ENCODE measurements at places on chromosomes 3 and 15.
A peak's percentile ranks its signal among the peaks of the same experiment; 100 is the strongest.

GRCh38 chr15:80752204-80752603, 27.0 kb upstream of the CEMIP start:
- DNase-seq = no peak

- DNase-seq = peak; percentile 26
These were observed 8.8 kb downstream of the UBL7 start for GRCh38 chr15:74451861-74452835.

- DNase-seq = no peak
These were observed 571.2 kb upstream of the CFAP20DC start for GRCh38 chr3:59621037-59621436.

- no peak for DNase-seq
These were observed 18.7 kb upstream of the TOP2B start for GRCh38 chr3:25683410-25683809.

GRCh38 chr3:191169566-191169965, 29.5 kb upstream of the OSTN start:
- DNase-seq = no peak

GRCh38 chr3:177995381-177996085, 540.7 kb upstream of the KCNMB2 start:
- no peak for DNase-seq

DNA sequence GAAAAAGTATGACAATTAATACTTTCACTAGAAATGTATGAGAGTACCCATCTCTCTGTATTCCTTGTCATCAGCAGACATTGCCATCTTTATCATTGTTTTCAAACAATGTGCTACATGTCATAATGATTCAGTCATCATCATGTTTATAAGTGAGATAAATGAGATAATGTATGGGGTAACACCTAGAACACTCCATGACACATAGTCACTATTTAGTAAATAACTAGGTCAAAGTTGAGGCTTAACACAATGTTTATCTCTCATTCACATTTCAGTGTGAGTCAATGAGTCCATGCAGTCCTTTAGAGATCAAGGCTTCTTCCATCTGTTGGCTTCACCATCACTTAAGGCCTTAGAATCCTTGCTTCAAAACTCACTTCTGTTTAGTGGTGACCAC, 70.0 kb downstream of the NLGN1 start:
- DNase-seq = no peak

DNA sequence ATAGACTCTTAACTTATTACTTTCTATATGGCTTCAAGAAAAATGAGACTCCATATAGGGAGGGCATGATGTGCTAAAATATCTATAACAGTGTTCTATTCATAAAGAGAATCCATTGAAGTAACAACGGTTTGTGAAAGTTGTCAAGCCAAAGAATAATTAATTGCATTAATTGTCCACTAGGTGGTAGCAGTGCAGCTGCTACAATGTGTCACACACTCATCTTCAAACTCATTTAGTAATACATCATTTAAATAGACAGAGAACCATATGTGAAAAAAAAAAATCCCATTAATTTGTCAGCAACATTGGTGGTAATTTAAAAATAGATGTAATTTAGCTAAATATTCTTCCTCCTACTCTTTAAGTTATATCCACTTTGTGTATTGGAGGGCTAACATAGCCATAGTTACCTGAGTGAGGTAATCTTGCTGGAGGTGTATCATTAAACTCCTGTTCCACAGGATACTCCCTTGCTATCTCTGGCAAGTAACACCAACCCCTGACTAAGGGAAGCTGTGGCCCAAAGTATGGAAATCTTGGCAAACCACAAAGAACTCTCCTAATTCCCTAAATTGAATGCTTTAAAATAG, 3.7 kb upstream of the CPA3 start:
- DNase-seq = peak; percentile 1

- DNase-seq = no peak
These were observed 580.9 kb downstream of the EDEM1 start for GRCh38 chr3:5768281-5768945.

DNA sequence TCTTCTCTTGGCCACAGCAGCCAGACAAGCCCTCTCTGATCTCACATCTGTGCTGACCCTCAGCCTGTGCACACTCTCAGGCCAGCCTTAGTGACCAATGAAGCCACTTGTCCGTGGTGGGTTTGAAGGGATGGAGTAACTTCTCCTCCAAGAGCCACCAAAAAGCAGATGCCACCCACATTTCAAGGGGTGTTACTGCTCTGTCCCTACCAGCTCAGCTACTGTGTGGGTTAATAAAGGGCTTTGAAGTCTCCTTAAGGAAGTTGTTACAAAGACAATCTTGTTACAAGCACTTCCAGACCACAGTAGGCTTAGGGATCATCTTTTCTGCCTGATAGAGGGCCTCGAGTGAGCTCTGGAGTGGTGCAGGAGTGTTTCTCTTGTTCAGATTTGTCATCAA, 3.3 kb upstream of the CA12 start:
- DNase-seq = no peak

- no peak for DNase-seq
These were observed 50.0 kb downstream of the ROPN1B start for GRCh38 chr3:126018995-126019394.

DNA sequence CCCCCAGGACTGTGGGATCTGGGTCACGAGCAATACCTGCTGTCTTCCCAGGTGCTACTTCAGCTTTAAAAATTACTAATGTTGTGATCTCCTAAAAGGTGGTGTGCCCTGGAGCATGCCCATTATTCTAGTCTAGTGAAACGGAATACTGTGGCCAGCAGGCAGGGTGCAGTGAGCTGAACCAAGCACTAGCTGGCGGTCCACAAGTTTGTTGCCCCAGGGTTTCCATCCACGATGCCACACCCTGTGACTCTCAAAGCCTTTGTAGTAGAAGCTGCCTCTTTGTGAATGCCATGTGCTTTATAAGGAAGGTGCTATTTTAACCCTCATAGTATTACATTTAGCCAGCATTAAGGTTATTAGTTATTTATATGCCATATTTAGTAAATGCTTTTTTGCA, 49.1 kb downstream of the PXYLP1 start:
- DNase-seq = no peak

All from NCI-H2227 treated with DMSO at 0.1 percent for 48 hours (cell line).